CMK (cell line): ENCODE measurements at places on chromosomes 6 and 20.

DNA sequence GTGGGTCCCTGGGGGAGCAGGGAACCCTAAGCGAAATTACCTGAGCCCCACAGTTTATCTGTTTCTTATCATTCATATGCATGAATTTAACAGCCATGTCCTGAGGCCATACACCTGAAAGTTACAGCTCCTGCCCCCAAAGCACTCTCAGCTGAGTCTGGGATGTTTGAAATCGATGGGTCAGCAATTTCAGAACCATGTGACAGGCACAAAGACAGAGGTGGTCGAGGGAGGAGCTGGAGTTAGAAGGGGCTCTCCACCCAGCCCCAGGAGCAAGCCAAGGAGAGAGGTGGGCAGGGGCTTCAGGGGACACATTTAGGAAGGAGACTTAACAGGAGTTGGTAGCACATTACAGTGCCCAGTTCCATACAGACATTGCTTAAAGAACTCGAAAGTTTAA lies 14.9 kb downstream of the TTBK1 start:
- DNase-seq, result no peak

GRCh38 chr6:16602035-16602434 lies 159.2 kb downstream of the ATXN1 start:
- DNase-seq, result no peak

DNA sequence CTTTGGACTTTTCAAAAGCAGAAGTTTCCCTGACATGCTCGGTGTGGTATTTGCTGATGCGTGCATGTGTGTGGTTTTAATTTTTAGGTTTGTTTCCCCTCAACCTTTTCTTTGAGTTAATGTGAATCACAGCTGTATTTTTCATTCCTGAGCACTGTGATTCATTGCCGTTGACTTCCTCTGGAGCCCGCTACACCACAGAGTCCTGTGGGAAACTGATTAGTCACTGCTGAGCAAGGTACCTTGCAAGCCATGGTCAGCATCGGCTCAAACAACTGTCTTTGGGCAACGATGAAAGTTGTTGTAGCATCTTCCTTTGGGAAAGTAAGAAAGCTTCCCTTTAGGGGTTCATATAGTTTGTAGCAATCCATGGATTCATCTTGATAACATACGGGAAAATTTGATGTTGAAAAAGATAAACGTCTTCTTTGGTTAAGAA lies 57.5 kb downstream of the RIN2 start:
- no peak for DNase-seq

- DNase-seq, result no peak
Measured at GRCh38 chr6:51949526-51949925, 137.9 kb downstream of the PKHD1 start.

GRCh38 chr20:49583669-49584417 lies 15.9 kb upstream of the PTGIS start:
- DNase-seq, result no peak

DNA sequence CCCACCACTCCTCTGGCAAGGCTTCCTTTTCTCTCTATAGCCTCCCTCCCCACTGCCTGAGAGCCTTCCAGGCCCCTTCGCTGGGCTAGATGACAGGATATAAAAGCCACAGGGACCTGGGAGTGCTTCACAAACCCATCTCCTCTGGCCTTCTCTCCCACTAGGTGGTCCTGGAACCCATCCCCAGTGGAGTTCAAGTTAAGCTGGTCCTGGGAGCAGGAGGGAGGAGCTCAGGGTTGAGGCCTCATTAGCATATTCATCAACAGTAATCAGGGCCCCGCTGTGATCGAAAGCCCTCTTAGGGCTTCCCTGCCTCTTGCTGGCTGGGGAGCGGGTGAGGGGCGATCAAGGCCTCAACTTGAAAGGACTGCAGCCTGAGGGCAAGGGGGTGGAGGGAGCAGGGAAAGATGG lies 9.1 kb downstream of the EBF4 start:
- DNase-seq, result no peak

DNA sequence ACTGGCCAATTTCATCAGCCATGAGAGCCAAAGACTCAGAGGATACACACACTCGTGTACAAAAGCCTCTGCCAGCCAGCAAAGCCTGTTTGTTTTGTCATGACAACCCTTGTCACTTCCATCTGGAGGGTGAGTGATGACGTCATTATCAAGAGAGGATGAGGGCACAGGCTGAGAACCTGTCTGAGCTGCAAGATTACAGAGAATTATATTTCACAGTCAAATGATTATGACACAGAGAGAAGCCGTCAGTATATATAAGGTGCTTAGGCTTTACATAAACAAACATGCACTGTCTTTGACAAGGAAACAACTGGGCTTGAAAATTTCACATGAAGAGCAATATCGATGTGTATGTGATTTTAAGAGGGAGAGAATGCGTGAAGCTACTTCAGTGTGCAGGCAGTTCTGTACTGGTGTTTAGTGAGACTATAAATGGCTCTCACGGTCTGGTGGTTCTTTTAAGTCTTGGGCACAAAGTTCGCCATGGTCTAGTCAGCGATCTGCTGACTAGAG lies 36.5 kb upstream of the BCLAF1 start:
- no peak for DNase-seq

GRCh38 chr20:54668271-54669039 lies 193.1 kb downstream of the DOK5 start:
- no peak for DNase-seq

GRCh38 chr6:169866668-169867521 lies 115.5 kb downstream of the ERMARD start:
- no peak for DNase-seq

GRCh38 chr6:32943864-32944649 lies 3.2 kb upstream of the HLA-DMB start:
- DNase-seq, result no peak

- DNase-seq, result no peak
Measured at GRCh38 chr6:84762220-84763002, 2.0 kb downstream of the TBX18 start.

- DNase-seq, result no peak
Measured at GRCh38 chr20:63346131-63347080, 14.7 kb downstream of the CHRNA4 start.

DNA sequence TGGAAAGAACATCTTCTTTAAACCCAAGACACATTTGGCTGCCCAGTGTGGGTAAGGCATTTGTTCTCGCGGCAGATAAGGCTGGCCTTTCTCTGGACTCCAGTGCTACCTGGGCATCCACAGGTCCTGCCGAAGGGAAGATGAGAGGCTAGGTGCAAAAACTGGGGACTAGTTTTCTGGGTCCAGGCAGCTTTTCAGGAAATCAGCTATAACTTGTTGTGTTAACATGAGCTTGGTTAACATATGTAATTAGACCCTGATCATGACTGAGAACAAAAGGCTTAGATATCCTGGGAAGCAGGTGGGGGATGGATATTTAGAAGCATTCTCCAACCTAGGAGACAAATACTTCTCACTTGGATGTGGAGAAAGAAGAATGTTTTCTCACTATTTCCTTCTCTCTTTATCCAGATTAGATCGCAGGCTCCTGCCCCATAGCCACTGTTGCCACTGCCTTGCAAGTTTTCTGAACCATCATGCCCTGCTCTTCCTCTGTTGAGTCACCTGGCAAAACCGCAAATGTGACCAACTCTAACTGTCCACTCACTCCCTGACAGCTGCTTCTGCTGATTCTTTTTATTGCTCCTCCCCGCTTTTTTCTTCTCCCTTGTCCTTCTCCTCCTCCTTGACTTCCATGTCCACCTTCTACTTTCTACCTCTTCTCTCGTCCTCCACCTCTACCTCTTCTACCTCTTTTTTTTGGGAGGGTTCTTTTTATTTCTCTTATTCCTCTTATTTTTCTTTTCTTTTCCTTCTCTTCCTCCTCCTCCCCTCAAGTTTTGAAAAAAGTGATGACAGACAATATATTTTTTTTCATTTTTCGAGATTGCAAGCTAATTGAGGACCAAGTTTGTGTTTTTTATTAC lies 258.1 kb downstream of the UTRN start:
- DNase-seq, result peak; percentile 36

GRCh38 chr6:73032586-73032985 lies 192.7 kb downstream of the KHDC1L start:
- no peak for DNase-seq

GRCh38 chr20:2690213-2690612 lies 2.4 kb upstream of the EBF4 start:
- no peak for DNase-seq

DNA sequence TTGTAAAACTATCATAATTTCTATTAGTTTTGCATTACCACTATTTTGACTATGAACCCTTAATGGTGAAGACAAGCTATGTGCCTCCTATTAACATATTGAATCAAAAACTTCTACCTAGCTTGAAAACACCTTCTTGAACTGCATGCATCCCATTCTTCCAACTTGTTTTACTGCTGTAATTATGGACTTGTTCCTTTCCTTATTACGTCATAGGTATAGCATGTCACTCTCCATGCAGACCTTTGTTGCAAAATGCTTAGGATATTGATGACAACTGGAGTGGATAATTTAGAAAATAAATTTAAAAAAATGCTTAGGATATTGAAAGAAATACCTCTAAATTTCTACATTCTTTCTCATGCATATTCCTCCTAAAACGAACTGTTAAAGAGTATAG lies 219.3 kb downstream of the KCNQ5 start:
- DNase-seq, result no peak

GRCh38 chr20:53774461-53775203 lies 181.0 kb upstream of the ZNF217 start:
- DNase-seq, result no peak

DNA sequence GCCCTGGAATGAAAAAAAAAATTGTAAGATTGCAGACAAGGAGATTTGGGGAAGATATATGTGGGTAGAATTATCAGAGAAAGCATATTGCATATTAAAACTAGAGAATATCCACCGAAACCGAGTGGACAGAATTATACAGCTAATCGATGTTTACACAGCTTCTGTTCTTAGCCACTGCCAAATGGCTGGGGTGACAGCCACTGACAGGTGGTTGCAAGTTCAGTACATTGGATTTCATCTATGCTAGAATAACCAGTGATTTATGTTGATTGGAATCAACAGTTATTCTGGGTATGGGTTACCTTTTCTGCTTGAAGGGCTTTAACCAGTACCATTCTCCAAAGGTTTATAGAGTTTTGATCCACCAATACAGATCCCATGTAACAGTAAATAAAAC lies 48.4 kb upstream of the THEMIS start:
- no peak for DNase-seq

GRCh38 chr6:112300896-112301295 lies 46.2 kb upstream of the RFPL4B start:
- no peak for DNase-seq
